ENCODE measurements at places on chromosomes 4 and X.

- DNase-seq, result no peak
These were observed 100.0 kb upstream of the EOLA2 start for GRCh38 chrX:150038315-150038714.

GRCh38 chrX:39581411-39581810 lies 516.3 kb downstream of the BCOR start:
- no peak for DNase-seq

- no peak for DNase-seq
These were observed 1383.1 kb downstream of the C4orf33 start for GRCh38 chr4:130479020-130479419.

DNA sequence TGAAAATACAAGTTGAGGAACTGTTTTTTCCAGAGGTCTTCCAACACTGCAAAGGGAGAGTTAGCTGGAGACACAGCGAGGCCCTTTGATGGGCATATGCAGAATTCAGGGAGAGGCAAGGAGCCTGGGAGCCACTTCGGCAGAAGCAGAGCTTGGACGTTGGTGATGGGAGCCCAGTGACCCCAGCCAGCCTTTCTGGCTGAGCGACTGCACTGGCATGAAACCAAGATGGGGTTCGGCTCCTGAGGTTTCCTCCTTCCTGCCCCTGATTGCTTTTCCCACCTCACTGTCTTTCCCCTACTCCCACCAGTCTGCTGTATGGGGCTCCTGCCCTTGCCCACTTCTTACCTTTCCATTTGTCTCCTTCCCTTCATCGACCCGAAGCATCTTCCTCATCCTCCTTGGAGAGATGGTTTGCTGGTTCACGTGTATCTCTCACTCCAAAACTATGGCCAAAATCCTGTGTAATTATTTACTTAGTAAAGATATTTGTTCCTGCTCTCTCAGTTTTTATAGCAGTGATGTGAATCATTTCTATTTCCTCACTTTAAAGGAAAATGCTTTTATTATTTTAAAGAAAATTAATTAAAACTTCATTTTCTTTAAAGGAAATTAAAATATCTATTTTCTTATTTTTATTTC lies 100.5 kb downstream of the NFKB1 start:
- no peak for DNase-seq

GRCh38 chr4:80361329-80361900 lies 25.9 kb downstream of the CFAP299 start:
- no peak for DNase-seq

GRCh38 chr4:110610940-110611831 lies 11.7 kb downstream of the PITX2 start:
- no peak for DNase-seq

GRCh38 chr4:10491401-10491800 lies 34.2 kb upstream of the ZNF518B start:
- no peak for DNase-seq

DNA sequence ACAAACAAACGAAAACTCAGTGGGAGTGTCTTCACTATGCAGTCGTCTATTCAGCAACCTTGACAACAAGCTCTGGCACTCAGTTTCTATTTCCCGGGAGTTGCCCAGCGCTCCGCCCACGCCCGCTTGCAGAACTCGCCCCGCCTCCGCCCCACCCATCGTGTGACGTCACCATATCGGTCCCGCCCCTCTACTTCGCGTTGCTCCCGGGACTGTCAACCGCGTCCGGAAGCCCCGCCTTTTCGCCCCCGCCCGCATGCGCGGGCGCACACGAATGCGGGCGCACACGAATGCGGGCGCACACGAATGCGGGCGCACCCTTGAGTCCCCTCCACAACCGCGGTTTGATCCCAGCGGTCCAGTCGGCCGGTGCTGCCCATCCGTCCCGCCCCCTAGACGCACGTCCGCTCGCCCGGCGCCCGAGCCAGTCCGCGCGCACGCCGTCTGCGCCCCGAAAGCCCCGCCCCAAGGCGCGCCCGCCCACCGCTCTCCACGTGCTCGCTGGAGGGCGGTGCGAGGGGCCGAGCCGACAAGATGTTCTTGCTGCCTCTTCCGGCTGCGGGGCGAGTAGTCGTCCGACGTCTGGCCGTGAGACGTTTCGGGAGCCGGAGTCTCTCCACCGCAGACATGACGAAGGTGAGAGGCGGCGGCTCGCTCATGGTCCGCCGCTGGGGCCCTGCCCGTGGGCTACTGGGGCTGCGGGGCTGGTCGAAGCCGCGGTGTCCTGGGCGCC lies at the start of gene LAP3:
LAP3 (plus strand) TSS at position 267 of the 733 bp plus-strand sequence; CDS start at position 535, 268 bp downstream.
- peak; percentile 97 for DNase-seq

- no peak for DNase-seq
These were observed 50.4 kb upstream of the PTPN13 start for GRCh38 chr4:86543560-86544309.

- no peak for DNase-seq
These were observed 12.1 kb upstream of the PLAC1 start for GRCh38 chrX:134670134-134670924.

DNA sequence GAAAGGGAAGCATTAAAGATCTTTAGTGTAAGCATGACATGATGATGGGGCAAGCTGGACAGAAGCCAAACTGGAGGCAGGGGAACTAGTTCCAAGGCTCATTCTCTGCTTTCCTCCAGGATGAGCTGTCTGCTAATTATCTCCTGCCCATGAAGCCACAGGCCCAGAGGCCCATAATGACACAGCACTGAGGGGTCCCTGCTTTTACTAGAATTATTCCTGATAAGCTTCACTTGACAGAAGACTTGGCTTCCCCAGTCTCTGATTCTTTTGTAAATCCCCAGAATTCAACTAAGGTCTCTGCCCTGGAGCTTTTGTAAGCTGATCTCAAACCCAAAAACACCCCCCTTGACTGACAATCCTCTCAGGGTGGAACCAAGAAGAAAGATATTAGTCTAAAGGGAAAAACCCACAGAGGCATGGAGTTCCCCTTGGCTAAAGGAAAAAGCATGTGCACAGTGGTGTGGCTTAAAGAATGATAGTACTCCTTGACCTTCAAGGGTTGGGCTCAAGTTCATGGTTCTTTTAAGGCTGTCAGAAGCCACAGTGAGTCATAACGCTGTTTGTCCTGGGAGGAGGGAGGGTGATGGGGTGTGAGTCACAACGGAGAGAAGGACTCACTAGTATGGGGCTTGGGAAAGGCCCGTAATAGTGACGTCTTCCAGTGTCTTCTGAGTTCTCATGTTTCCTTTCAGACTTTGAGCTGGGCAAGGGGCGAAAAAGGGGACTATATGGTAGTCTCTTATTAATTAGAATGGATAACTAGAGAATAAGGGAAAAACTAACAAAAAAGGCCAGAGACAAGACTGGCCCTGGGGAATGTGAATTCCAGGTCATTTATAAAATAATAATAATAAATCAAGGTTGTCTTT lies 146.0 kb upstream of the CPEB2 start:
- DNase-seq, result no peak

DNA sequence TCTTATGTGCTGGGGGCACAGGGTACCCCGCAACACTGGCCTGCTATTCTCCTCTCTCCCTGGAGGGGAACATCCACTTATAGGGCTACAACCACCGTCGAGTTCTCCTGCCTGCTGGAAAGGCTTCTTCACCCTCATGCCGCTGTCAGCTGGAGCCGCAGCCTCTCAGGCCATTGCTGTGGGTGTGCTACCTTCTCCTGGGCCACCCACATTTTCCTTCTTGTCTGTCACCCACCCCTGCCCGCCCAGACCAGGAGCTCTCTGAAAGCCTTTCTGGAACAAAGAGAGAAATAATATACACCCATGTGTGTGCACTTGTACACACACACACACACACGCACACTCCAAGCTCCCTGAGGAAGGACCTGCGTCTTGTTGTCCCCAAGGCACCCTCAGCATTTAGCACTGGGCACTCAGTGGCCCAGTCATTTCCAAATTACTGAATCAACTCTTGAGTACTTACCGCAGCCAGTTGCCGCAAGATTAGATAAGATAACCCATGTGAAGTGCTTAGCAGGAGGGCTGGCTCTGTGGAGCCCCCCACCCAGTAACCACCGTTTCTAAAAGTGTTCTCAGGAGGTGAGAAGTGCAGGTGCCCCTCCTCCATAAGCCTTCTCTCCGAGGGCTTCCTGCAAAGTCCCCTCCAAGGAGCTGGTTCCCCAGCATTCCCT lies 50.2 kb downstream of the CPZ start:
- DNase-seq, result no peak

DNA sequence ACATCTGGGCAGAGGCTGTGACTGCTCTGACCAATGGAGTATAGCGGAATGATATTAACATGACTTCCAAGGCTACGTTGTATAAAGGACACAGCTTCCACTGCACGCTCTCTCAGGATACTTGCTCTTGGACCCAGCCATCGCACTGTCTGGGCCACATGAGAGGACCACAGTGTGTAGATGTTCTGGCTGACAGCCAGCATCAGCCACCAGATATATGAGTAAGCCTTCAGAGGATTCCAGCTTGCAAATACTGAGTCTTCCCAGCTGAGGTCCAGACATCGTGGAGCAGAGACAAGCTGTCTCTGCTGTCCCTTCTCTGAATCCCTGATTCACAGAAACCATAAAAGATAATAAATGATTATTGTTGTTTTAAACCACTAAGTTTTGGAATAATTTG lies 146.8 kb upstream of the USP9X start:
- no peak for DNase-seq

DNA sequence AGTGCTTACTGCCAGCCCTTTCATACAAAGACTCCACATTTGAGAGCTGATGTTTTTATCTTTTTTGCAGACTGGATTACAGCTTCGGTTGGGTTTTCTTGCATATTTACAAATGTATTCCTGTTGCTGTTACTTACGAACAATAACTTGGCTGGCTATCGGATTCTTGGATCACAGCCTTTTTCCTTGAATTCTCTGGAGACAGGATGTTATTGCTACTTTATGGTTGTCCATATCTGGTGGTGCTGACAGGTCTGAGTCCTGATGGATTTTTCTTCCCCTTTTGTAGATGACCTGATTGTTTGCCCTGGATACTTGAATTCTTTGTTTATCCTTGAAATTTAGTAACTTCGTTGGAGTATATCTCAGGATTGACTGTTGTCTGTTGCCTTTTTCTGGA lies 77.7 kb downstream of the PDK3 start:
- no peak for DNase-seq

DNA sequence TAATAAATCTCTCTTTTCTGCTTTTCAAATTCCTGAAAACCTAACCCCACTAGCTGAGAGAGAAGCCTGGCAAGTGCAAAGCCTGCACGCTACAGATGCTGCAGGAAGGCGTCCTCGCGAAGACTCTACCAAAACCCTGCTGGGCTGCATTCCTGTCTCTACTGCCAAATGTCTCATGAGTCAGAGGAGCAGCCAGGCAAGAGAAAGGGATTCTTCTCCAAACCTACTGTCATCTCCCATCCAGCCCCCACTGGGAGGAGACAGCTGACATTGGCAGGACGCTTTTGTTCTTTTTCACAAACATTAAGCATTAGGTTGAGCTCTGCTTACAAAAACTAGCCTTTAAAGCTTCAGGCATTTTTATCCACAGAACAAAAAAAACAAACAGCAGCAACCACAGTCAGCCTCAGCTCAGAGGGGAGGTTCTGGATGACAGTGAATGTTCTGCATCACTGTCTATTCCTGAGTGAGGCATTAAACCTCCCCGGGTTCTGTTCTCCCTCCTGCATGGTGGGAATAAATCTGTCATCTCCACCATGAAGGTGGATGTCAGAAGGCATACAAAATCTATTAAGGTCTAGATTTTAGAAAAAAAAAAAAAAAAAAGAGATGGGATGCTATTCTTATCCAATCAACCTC lies 18.0 kb downstream of the CRMP1 start:
- peak; percentile 24 for DNase-seq

DNA sequence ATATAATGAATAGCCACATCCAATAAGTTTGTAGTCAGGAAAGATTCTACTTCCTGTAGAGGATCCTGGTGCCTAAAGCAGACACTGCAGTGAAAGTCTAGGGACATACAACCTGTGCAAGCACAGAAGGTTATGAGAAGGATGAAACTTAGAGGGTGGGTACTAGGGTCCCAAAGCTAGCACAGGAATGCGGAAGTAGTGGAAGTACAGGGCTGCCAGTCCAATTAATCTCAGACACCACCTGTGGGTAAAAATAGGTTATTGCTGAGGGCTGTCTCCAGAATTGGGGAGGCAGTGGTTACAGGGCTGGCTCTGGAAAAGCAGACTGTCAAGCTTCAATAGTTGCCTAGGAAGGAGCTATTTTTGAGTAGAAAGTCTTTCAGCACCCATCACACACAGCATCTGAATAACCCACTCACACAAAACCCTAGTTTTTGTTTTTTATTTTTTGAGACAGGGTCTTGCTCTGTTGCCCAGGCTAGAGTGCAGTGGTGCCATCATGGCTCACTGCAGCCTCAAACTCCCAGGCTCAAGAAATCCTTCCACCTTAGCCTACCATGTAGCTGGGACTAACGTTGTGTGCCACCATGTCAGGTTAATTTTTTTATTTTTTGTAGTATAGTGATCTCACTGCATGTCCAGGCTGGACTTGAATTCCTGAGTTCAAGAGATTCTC lies 50.8 kb upstream of the ELF2 start:
- no peak for DNase-seq

Data from amygdala (tissue), 56 donors.